ENCODE measurements at places on chromosomes 7 and 10. TPM values are rescaled to one million over a fixed set of nuclear protein-coding genes. Genes with fewer than 3 reads are reported as not detected.

- no peak for DNase-seq
Measured at GRCh38 chr7:131483586-131483985, 72.8 kb downstream of the PODXL start.

- DNase-seq: no peak
Measured at GRCh38 chr10:43962346-43963191, 313.9 kb upstream of the ZNF32 start.

DNA sequence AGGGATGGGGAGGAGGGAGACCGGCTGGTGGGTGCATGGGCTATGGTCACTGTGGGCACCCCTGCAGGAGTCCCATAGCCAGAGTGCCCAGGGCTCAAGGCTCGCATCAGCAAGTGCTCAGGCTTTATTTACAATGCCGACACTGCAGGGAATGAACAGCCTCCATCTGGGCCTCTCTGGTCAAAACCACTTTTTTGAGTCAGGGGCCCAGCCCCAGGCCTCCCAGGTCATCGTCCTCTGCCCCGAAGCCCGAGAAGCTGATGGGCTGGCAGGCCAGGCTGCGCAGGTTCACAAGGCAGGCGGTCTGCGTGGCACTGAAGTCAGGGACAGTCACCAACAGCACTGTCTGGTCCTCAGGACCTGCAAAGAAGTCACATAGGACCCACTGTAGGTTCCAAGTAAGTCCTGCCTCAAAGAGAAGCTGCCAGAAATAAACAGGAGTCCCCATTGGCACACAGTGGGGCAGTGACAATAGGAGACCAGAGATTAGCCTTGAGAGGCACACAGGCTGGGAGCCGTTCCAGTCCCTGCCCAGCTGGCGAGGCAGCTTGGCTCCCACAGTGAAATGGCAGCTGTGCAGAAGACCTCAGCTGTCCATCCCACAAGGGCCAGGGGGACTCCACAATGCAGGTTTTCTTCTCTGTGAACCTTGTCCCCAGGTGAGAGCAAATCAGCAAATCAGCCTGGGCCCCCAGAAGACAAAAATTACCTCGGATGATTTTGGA is 8.6 kb downstream of the POLD2 start:
- DNase-seq: no peak

- DNase-seq: no peak
Measured at GRCh38 chr7:47552621-47553020, 29.3 kb downstream of the TNS3 start.

The HYAL4 gene
- not detected for total RNA-seq

GRCh38 chr7:93245525-93246432 is 13.6 kb downstream of the VPS50 start:
- DNase-seq: no peak

The DPP6 gene
- not detected for total RNA-seq

GRCh38 chr7:142248-142941 is 50.0 kb upstream of the FAM20C start:
- no peak for DNase-seq

GRCh38 chr10:43965033-43965917 is 316.6 kb upstream of the ZNF32 start:
- DNase-seq: no peak

DNA sequence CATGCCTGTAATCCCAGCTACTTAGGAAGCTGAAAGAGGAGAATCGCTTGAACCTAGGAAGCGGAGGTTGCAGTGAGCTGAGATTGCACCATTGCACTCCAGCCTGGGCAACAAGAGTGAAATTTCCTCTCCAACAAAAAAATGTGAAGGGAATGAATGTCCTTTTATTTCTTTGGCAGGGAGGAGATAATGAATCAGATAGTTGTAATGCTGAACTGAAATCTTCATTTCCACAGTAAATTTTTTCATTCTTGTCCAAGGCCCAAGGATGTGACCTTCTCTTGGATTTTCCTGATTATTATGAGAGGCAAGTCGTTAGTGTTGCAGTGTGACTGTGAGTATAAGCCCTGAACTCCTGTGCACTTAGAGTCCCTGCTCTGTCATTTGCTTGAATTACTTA is 13.6 kb downstream of the STAMBPL1 start:
- no peak for DNase-seq

The CLEC2L gene
- not detected for total RNA-seq

The AGAP3 gene
- total RNA-seq: 36.5 TPM
